Stimulated activated CD8-positive, alpha-beta memory T cell treated with anti-CD3 and anti-CD28 coated beads, Interleukin-4, amount 100 ng/mL, for 1 hour (primary cell): ENCODE measurements at places on chromosomes 6 and 20.

DNA sequence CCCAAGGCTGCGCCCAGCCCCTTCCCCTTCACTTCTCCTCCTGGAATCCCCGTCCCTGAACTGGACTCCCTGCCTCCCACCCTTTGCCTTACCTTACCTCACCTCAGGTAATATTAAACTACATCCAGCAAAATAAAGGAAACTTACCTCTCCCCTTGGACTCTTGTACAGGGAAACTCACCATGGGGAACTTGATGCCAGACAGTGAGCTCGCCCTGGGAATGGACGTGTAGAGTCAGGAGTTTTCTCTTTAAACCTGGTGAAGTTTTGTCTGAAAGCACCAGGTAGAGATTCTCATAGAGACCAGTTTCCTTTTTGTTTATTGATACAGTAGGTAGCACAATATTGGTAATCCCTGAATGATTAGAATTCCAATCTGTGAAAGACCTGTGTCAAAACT lies 544 bp upstream of the HLA-C start:
- DNase-seq, result no peak

DNA sequence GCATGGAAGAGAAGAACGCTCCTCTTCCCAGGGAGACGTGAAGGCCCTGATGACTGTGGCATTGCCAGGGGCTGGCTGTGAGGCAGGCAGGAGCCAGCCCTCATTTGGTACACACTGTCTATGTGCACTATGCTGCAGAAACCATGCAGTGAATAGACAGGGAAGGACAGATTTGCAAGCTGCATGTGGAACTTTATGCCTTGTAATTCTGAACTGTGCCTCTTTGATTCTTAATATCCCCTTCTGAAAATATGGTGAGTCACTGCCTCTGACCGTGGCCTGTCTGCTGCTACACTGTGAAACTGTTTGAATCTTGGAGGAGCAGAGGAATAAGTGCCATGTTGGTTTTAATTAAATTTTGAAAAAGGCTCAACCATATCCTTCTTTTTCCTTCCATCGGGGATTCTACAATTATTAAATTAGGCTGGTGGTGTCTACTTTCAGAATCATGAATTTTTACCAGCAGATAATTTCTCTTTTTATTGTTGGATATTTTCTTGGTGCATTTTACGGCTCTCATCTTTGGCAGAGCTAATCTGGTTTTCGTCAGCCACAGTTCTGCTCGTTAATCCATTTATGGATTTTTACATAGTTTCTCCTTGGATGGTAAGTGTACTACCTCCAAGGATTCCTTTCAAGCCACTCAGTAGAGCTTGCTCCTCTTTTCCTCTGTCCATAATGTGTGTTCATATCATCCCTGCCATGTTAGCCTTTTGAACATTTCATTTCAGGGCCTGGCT lies 301.0 kb upstream of the SLC35B3 start:
- no peak for DNase-seq

DNA sequence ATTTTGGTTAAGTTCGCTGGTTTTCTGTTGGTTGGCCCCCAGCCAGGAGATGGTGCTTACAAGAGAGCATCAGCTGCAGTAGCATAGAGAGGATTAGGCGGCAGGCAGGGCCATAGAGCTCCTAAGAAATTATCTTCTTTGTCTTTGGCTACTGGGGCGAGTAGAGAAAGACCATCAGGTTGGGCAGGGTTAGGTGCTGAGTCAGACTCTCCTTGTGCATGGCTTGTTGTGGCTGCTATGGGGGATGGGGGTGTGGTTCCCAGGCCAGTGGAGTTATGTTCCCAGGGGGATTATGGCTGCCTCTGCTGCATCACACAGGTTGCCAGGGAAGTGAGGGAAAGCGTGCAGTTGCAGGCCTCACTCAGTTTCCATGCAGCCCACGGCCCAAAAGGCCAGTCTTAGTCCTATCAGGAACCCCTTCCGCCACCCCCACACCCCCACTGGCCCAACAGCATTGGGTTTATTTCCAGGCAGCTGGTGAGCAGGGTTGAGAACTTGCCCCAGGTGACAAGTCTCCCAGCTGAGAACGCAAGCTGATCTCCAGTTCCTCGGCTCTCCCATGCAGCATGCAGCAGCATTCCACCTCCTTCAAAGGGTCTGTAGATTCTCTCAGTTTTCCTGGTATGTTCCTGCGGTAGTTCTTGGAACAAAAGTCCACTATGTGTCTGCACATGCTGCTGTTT lies 243.7 kb downstream of the UTRN start:
- DNase-seq, result no peak

GRCh38 chr6:137430954-137431353 lies 63.2 kb downstream of the OLIG3 start:
- no peak for DNase-seq

DNA sequence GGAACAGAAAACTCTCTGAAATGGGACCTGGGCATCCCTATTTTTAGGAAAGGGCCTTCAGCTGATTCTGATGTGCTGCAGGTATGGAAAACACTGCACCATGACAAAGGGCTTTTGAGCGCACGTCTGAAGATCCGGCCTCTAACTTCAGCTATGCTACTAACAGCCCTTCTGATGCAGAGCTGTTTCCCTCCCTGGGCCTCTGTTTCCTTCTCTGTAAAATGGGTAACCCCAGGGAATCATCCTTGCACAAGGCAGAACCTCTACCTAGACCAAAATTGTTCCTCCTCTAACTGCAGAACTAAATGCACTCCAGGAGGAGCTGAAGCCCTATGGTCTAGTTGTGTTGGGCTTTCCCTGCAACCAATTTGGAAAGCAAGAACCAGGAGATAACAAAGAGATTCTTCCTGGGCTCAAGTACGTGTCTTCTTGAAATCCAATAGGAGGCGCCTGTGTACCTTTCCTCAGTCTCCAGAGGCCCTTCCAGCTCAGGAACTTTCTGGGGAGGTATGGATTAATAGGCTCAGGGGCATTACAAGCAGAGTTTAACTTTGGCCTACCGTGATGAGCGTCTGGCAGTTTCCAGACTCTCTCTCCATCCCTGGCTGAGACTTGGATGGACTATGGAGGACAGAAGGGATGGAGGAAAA lies 5.9 kb downstream of the GPX5 start:
- no peak for DNase-seq

- no peak for DNase-seq
Measured at GRCh38 chr20:64254156-64254555, 1.4 kb upstream of the PCMTD2 start.

DNA sequence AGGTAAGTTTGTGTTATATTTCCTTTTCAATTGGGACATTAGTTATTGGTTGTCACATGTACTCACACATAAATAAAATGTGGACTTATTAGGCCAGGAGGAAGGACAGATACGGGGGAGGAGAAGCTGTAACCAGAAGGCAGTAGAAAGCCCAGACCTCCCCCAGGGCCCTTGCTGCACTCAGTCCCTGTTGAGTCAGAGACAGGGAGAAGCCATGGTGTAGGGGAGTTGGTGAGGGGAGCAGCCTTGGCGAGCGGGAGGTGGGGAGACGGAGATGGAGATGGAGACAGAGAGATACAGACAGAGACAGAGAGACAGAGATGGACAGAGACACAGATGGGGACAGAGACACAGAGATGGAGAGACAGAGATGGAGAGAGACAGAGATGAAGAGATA lies 263.2 kb downstream of the DLL1 start:
- no peak for DNase-seq

- no peak for DNase-seq
Measured at GRCh38 chr6:129750360-129750759, 40.4 kb upstream of the ARHGAP18 start.

DNA sequence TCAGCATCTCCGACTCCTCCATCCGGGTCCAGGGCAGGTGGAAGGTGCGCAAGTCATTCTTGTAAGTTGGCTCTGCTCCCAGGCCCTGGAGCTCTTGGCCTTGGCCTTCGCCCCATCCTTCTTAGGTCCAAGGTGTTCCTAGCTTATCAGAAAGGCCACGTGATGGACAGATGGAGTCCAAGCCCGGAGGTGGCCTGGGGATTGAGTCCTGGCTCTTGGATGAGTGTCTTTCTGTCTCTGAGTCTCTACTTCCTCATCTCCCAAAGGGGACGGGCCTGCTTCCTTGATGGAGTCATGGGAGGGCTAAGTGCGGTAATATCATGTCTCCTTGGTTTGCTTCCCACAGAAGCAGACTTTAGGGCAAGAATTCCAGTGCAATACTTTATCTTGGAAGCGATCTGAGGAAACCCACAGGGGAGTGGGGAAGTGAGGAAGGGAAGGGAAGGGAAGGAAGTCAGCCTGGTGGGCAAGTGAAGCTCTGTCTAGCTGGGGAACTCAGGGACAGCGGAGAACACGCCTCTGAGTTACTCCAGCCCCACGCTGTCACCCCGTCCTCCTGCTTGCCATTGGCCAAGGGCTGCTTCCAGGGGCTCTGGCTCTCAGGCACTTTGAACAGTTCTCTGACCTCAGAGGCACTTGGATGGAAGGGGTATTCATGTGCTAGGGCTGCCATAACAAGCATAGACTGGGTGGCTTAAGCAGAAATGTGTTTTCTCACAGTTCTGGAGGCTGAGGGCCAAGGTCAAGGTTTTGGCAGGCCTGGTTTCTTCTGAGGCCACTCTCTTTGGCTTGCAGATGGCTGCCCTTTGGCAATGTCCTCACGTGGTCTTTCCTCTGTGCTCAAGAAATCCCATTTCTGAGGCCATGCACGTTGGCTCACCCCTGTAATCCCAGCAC lies 4.8 kb downstream of the LBP start:
- DNase-seq, result no peak
